ENCODE measurements at places on chromosomes 16 and 17.

GRCh38 chr17:44909681-44910144 is 5.6 kb downstream of the GFAP start:
- no peak for DNase-seq

DNA sequence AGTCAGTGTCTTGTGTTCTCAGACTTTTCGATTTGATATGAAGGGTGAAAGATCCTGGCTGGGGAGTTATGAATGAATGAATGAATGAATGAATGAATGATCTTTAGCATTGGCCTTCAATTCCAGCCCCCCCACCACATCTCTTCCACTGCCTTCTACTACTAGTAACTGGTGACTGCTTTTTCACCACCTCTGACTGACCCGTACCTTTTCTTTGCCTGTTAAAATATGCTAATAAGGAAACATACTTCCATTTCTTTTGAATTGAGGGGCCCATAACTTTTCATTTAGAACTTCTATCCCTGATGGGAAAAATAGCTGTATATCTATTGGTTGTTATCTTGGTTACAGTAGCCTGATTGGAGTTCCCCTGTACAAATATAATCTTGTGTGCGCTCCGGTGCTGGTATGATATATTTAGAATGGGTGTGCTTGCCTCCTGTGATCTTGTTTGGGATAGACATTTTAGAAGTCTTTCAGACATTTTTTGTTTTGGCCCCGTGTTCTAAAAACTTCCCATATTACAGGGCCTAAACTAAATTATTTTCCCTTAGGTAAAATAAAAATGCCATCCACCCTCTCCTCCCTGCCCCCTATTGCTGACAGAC is 3.4 kb downstream of the LYRM1 start:
- DNase-seq = no peak

GRCh38 chr16:27245276-27246172 is 23.0 kb downstream of the NSMCE1 start:
- DNase-seq = no peak

GRCh38 chr17:56150649-56151048 is 2.6 kb upstream of the ANKFN1 start:
- no peak for DNase-seq

DNA sequence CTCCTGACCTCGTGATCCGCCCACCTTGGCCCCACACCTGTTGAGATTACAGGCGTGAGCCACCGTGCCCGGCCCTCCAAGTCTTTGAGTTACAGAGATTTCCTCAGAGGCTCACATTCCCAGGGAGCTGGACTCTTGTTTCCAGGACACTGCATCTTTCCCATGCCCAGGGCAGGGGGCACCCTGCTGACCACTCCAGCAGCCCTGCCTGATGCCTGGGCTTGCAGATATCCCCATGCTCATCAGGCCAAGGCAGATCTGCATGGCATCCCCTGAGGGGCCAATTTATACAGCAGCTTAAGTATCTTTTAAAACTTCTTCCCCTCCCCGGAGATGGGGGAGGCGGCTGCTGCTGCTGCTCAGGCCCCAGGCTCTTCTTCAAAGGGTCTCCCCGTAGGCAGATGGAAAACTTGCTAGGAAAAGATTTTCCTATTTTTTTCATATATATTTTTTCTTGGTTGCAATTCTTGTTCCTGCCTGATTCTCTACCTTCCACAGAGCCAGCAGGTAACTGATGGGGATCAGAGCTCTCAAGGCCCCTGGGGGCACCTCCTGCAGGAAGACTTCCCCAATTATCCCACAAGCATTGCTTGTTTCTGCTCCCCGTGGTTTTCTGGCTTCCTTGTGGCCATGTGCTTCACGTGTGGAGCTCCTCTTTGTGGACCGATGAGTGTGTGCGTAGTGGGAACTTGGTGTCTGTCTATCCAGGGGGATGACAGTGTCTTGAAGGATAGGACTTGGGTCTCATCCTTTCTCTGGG is 102.2 kb upstream of the SDK2 start:
- no peak for DNase-seq

DNA sequence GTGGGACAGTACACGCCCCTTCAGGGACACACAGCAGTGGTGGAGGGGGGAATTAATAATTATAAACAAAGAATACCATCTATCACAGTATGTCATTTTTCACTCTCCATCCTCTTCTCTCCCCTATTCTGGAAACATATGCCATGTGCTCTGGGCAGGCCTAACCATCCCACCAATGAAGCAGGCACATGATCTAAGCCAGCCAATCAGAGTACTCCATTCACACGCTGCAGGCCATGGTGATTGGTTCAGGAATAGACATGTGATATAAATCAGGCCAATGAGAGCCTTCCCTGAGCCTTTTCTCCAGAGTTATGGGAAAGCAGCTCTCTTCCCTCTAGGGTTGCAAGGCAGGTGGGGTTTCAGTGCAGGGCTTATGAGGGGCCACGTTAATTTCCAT is 36.5 kb downstream of the GSG1L start:
- DNase-seq = no peak

- DNase-seq = no peak
Observed at GRCh38 chr17:5364696-5365095, 54.8 kb downstream of the NUP88 start.

DNA sequence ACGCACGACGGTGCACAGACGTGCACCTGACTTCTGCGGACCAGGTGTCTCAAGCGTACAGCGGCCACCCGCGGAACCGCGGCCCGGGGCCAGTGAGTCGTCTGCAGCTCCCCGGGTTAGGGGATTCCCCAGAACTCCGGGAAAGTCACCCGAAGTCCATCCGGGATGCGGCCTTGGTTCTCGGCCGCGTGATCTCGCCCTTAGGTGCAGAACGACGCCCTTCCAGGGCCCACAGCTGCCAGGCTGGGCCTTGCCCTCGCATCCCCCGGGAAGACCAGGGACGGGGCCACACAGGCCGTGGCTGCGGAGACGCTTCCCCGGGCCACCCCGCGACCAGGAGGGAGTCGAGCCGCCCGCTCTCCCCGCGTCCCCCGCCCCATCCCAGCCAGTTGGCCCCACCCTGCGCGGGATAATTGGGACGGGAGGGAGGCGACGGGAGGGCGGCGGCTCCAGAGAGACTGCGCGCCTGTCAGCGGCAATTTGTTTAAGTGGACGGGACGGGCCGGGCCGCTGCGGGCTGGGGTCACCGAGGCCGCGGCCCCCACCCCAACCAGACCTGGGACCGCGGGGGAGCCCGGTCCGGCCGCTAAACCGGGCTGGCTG is 3.6 kb upstream of the TBX2 start:
- no peak for DNase-seq

- DNase-seq = peak; percentile 39
Observed at GRCh38 chr16:30615358-30616091, 5.3 kb upstream of the ZNF689 start.

DNA sequence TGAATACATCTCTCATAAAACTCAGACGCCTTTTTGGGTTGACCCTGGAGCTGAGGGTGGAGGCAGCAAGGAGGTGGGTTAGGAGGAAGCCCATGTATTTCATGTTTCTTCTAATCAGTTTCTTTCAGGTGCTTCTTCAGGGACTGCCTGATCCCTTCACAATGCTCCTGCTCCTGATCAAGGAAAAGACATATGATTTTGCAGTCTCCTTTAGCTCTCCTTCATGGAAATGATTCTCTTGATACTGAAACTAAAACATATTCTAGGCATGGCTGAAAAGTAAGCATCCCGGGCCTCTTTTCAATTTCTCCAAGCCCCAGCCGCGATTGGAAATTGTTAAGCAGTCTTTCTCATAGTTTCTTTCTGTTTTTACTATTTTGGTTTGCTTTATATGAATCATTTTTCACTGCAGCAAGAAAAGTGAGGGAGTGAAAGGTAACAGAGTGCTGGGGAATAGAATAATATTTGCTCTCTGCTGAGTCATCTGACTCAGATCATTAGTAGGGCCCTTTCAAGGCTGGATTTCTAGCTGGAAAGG is 730.7 kb downstream of the CDH11 start:
- no peak for DNase-seq

GRCh38 chr17:62852195-62852594 is 44.1 kb upstream of the MARCHF10 start:
- no peak for DNase-seq

DNA sequence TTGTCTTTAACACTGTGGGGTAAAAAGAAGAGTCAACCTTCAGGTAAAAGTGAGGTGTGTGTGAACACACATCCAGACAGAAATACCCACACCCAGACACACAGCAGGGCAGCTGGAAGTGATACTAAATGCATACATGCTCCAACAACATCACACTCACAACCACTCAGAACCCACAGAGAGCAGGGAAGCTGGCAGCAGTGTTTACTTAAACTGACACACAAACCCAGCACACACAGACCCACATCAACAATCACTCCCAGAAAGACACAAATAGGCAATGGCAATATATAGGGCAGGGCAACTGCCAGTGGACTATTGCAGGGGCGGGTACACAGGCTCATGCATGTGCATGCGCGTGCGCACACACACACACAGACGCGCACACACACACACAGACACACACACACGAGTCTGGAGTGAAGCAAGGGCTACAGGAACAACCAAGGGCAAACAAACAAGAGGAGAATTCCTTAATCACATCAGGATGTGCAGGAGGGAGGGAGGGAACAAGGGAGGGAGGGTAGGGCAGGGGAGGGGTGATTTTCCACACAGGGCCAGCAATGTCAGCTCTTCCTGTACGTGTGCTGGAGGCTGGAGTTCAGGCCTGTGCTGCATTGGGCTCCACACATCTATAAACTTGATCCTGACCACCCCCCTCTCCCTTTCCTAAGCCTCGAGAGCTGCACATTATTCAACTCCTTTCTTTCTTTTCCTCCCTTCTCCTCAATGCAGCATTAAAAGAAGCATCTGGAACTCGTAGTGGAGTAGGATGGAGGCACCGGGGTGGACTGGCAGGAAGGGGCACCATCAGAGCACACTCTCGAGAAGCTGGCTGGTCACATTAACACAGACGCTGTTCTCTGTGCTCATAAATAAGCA is 30.1 kb downstream of the HIC1 start:
- no peak for DNase-seq

DNA sequence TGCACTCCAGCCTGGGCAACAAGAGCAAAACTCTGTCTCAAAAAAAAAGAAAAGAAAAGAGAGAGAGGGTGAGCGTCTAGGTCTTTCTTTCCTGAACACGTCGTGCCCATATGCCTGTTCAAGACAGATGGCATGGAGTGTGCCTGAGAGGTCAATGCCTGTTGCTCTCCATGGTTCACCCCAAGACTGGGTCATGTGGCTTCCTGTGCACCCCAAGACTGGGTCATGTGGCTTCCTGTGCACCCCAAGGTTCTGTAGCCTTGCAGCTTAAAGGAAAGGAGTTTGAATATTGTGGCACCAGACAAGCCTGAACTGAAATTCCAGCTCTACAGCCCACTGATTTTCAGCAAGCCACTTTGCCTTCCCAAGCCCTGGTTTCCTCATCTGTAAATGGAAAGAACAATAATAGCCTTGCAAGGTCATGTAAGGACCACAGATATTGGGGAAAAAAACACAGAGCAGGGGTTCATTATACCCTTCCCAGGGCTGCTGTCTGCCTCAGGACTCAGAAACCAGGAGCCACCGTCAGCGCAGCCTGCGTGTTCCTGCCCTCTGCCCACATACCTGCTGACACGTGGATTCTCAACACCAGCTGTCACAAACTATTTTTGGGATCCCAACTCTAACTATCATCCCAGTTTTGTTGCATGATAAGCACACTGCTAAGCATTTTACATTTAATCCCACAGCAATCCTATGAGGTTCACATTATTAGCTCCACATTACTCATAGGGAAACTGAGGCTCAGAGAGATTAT is 18.0 kb upstream of the NAGS start:
- DNase-seq = peak; percentile 65

DNA sequence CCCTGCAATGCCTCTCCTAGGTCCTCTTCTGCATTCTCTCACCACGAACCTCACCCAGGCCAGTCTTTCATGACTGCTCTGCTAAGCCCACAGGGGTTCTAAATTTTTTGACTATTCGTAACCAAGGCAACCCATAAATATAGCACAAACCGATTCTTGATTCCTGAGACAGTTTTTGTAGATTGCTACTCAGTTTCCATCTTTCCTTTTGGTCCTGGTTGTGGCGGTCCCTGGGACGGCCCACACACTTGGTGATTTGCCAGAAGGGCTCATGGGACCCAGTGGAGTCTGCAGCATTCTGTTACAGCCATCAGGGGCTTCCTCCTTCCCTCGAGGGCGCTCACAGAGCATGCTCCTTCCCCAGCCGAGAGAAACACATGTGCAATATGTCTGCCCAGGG is 23.4 kb upstream of the MGAT5B start:
- DNase-seq = no peak

DNA sequence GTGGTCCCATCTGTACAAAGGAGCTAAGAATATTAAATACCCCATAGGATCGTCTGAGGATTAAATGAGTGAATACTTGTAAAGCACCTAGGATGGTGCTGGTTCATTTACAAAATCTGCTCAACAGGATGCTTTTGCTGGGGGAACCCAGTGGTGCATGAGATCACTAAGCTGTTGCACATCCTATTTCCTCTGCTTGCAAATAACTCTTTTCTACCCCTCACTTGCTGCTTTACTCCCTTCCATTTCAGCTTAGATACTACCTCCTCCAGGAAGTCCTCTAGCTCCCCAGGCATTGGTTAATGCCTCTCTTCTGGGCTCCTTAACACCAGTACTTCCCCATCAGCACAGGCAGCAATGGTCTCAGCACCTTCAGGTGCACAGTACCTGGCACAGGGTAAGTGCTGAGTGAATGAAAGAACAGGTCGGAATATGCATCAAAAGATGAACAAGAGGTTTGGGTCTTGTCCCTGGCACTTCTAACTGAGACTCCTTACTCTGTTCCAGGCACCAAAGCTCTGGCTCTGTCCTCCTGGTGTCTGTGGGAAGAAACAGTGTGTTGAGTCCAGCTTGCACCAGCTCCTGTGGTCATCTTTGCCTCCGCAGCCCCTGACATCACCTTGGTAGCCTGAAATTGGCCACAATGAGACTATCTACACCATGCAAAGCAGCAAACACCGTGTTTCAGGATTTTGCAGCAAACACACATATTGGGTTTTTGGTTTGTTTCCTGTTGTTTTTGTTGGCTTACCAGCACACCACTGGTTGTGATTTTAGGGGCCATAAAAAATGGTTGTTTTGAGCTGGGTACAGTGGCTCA is 24.1 kb upstream of the IL21R start:
- DNase-seq = no peak

DNA sequence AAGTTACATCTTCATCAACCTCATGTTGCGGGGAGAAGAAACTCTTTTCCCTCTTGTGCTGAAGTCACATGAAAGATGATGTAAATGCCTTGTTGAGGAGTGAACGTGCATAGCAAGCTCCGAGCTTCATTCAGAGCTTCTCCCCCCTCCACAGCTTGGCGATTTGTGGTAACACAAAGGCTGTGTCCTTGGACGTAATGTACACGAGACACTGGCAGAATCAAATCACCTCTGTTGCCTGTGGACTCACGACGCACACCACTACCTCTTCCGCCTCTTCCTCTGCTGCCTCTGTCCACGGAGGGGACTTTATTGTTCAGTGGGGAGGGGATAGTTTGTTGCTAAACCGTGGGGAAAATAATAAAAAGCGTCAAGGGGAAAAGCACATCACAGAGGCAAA is 54.9 kb upstream of the CHMP6 start:
- peak; percentile 3 for DNase-seq

GRCh38 chr16:67394155-67395104 is 1.1 kb upstream of the TPPP3 start:
- no peak for DNase-seq

Measured in head of caudate nucleus (tissue), 42 donors.